Caco-2 (cell line): ENCODE measurements at places on chromosomes 7 and 10.

DNA sequence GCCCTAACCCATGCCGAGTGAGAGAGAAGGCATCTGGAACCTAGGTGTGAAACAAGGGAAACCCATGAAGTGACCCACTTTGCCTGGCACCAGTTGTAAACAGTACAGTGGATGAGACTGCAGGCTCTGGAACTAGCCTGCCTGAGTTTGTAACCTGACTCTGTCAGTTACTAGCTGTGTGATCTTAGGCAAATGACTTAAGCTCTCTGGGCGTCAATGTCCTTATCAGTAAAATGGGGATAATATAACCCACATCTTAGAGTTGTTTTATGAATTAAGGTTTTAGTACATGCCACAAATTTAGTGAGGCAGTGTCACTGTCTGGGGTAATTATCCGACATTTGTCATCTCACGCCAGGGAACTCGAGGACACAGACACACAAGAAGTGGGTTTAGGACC is 82.9 kb upstream of the AGK start:
- no peak for DNase-seq

DNA sequence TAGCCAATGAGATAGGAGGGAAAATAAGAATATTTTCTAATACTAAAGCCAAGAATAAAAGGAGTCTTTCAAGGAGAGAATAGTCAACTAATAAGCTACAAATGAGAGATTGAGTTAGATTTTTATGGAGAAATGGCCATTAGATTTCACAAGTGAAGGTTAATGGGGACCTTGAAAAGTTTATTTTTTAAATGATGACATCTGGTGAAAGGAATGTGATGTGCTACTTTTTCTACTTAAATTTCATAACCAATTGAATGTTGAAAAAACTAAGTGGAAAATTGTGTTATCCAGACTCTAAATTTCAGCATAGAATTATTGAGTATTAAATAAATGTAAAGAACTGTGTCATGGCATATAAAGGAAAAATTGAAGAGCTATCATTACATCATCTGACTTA is 125.7 kb downstream of the TSPAN12 start:
- no peak for DNase-seq

DNA sequence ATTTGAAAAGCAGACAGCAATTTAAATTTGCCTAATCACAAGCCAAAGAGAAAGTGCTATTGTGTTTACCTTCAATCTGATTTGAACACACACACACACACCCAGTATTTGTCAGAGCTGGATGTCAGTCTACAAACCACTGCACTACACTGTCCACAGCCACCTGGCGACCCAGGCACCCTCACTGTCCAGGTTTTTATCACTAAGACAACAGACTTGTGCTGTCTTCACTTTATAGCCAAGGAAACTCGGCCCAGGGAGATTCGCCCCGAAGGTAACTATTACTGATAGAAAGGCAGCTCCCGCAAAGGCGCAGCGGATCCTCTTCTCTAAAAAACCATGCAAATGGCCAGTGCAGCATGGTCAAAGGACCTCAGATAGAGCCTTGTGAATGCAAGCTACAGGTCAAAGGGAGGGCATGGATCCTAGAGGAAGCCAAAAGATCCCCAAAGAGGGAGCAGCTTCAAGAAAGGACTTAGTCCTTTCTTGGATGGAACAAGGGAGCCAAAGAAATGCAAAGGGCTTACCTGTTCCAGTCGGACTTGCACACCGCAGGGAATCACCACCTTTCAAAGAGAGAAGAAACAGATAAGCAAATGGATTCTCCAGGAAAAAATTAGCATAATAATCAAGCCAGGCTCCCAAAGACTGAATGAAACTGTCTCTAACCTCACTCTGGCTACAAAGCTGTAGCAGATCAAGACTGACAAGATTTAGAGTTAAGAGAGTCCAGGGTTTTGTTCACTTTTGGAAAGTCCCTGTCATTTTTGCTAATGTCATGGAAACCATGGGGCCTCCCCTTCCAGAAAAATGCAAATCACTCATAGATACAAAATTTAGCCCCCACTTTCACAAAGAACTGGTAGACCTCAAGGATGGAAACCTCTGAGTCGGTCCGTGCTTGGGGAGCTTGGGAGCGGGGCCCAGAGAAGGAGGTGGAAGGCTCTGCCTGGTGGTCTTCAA is 101.1 kb downstream of the TNS3 start:
- no peak for DNase-seq

- no peak for DNase-seq
Observed at GRCh38 chr10:111455776-111456426, 379.1 kb downstream of the ADRA2A start.

- DNase-seq = no peak
Observed at GRCh38 chr10:102300278-102300843, 55.0 kb downstream of the GBF1 start.

- DNase-seq = no peak
Observed at GRCh38 chr10:66888237-66888636, 37.6 kb upstream of the LRRTM3 start.

DNA sequence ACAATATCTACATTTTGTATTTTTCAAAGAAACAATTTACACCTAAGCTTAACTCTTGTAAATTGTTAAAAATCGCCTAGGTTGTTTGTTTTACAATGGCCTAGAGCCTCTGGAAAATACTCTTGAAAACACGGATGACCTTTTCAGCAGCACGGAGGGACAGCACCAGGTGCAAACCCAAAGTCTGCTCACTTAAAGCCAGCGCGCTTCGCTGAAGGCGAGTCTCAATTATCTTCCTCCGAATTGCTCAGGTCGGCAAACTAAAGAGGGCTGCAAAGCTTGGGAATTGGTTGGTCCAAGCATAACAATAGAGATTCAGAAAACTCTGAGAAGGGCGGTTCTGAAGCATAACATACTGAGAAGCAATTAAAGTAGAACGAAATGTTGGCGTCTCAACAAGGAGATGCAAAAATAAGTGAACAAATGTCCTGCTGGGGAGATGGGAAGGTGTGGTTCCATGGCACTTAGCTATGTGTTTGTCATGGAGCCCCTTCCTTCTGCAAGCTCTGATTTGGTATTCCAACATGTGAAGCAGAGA is 139.9 kb upstream of the PITRM1 start:
- no peak for DNase-seq

DNA sequence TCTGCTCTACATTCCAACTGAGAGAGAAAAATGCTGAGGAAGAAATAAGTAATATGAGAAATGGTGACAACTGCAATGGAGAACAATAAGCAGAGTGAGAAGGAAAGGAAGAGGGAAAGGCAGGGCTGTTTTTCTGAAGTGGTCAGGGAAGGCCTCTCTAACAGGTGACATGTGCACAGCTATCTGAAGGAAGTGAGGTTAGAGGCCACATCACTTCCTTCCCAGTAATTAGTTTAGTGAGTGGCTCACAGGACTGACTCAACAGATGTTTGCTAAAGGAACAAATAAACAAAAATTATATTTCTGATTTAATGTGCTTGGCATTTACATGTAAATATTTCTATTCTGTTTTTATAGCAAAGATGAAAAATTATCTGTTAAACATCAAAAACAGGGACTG is 77.9 kb downstream of the ARHGAP21 start:
- no peak for DNase-seq

DNA sequence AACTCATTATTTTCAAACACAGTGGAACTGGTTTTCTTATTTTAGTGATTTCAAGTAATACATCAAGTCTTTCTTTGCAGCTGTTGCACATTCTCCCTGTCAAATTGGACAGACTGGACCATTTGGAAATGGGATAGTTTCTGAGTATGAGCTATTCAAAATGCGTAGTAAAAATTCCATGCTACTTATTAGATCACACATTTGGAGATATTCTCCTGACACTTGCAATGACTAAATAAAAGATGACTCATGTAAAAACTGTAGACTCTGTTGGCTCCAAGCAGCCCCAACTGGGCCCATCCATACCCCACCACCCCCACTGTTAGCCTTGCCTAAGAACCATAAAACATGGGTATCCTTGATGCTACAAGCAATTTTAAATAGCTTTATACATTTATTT is 25.9 kb upstream of the BICC1 start:
- no peak for DNase-seq

DNA sequence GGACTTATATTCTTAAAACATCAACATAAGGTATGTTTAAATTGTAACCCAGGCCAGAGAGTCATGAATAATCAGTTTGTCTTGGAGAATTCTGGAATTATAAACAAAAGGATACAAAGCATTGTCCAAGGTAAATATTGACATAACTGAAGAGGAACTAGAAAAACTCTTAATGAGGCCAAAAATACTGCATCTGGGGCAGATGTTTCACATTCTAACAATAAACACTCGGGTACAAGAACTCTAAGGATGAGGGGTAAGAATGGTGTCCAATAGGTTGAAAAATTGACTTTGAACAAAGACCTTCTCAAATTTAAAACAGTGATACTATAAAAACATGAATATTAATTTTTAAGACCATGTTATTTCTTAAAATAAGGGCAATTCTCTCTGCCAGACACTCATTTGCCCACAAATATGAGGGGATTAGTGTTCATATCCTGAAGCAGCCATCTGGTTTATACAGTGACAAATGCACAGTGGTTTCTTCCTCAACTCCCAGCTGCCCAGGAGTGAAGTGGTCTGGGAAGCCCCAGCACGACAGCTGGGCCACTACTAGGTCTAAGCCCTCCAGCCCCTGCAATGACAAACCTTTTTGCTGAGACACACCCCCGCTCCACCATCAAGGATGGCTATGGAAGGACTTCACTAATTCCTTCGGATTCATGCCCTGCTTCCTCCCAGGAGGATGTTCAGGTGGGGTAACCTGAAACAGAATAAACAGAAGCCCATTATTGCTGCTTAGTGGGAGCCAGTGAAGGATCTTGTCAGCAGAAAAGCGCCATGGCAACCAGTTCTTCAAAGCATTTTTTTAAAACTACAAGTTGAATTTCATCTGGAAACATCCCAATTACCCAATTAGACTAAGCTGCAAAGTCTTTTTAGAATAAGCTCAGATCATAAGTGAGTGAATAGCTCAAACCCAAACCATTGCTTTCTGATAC is 107.5 kb upstream of the ARID5B start:
- DNase-seq = no peak

DNA sequence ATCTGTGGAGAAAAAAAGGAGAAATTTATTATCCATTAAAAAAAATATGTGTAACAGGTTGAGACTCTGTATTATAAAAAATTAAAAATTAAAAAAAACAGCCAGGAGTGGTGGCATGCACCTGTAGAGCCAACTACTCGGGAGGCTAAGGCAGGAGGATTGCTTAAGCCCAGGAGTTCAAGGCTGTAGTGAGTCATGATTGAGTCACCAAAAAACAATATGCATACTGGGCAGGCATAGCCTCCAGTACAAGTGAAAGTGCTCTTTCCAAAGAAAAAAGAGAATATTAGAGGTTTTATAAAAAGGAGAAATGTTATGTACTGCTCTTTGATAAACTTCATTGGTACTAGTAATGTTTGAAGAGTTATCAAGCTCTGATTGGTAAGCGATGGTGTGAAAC is 647.1 kb upstream of the ZWINT start:
- no peak for DNase-seq

DNA sequence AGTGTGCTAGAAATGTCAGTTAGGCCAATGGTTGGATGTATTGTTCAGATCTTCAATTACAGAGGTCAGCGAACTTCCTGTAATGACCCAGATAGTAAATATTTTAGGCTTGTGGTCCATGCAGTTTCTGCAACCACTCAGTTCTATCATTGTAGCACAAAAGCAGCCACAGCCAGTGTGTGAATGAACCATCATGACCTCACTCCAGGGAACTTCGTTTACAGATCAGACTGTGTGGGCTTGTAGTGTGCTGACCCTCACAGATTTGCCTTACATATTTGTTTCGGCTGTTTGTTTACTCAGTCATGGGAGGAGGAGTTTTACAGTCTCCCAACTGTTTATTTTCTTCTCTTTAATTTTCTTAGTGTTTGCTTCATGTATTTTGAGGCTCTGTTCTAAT is 55.4 kb downstream of the LANCL2 start:
- peak; percentile 33 for DNase-seq

GRCh38 chr10:7255517-7255916 is 155.3 kb downstream of the SFMBT2 start:
- no peak for DNase-seq

DNA sequence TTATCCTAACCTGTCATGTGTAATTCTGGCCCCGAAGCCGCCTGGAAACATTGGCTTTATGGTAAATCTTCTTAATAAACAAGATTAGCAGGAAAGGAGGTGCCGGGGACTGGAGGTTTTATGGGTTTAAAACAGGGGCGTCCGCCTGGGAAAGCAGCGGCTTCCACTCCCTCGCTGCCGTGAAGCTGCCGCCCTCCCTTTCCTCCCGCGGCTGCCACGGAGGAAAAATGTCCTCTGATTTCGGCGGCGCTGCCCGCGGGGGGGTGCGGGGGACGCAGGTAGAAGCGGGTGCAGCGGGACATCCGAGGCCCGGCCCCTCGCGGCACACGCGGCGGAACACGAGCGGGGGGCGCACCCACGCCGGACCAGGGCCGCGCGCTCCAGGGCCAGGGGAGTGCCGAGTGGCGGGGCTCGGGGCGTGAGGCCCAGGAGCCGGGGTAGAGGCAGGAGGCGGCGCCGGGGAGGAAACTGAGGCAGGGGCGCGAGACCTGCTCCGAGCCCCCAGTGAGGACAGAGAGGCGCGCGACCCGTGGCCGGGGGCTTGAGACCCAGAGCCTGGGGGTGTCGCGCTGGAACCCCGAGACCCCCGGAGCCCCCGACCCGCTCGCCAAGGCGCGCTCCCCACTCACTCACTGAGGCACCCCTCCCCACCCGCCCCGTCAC is 993 bp downstream of the PTPRN2 start:
- no peak for DNase-seq

DNA sequence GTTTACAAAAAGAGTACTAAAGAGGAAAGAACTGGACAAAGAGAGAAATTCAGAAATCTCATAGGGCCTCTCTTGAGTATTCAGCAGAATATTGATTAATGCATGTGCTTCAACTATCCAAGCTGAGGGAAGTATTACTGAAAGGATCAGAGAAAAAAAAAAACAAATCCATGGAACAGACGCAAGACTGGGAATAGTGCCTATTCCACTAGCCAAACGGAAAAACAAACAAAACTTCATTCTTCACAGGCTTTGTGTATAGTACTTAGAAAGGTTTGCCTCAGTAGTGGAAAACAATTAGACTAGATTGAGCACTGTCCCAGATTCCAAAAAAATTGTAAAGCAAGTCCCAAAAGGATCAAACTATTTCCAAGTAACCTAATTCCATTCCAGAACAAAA is 106.2 kb downstream of the TFEC start:
- no peak for DNase-seq

DNA sequence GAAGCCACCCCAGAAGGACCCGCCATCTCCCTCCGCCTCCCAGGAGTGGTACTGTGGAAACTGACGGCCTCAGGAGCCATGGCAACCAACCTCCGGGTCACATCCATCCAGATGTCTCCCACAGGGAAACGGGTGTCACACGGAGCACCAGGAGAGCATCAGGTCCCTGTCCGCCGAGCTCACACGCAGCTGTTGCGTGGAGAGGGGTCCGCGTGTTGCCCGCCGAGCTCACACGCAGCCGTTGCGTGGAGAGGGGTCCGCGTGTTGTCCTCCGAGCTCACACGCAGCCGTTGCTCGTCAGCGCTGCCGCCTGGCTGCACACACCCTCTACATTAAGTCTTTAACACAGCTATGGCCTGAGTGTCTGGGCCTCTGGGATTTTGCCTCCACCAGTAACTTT is 311.1 kb upstream of the SHH start:
- DNase-seq = no peak

DNA sequence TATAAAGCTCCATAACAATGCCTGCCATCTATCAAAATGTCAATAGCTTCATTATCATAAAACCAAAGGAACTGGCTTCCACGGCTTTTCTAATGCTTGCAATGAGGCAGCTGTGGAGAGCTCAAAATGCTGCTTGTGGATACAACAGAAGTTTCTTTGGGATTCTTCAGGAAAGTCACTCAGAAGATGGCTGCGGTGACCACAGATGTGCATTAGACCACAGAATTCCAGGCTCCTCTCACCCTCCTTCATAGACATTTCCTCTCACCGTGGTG is 77.2 kb downstream of the CDCA7L start:
- no peak for DNase-seq

- DNase-seq = peak; percentile 58
Observed at GRCh38 chr7:101410743-101411507, 48.2 kb downstream of the COL26A1 start.
